GM12891 (cell line): ENCODE measurements at places on chromosomes 6 and 20.

- no peak for DNase-seq
Measured at GRCh38 chr6:53391170-53391569, 42.4 kb upstream of the ELOVL5 start.

DNA sequence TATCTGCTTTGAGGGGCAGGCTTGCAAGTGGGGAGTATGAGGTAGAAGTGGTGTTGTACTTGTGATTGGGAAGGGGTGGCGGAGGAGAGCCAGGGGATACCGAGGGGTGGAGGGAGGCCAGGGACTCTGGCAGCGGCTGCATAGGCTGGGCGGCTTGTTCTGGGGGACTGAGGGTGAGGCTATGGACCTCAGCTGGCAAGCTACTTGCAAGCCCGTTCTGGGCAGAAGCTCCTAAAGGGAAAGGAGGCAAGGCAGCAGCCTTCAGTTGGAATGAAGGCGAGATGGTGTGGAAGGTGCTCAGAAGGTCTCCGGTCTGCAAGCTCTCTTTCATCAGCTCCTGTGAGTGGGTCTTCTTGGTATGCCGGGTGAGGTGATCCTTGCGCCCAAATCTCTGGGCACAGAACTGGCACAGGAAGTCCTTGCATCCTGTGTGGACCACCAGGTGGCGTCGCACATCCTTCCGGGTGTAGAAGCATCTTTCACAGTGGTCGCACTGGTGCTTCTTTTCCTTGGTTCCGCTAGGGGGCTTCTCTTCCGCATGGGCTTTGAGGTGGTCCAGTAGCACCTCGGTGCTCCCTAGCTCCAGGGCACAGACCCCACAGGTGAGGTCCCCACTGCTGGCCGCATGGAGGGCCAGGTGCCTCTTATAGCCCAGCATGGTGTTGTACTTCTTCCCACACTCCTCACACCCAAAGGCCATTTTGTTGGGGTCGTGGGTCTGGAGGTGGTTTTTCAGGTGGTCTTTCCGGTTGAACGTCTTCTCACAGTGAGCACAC lies 66.0 kb downstream of the PLAGL1 start:
- DNase-seq: no peak

GRCh38 chr6:161336479-161336878 lies 62.6 kb upstream of the AGPAT4 start:
- no peak for DNase-seq

DNA sequence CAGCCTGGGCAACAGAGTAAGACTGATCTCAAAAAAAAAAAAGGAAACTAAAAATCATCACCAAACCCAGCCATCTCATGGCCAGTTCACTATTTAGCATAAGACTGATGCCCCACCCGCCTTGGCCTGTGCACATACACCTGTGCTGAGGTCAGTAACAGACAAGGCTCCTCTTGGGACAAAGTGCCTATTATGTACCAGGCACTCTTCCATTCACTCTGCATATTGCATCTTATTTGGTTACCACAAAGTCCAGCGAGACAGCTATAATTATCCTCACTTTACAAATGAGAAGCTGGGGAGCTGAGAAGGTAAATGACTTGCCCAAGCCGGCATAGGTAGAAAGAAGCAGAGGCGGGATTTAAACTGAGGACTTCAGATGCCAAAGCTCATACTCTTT lies 3.8 kb downstream of the PTPRT start:
- DNase-seq: no peak

DNA sequence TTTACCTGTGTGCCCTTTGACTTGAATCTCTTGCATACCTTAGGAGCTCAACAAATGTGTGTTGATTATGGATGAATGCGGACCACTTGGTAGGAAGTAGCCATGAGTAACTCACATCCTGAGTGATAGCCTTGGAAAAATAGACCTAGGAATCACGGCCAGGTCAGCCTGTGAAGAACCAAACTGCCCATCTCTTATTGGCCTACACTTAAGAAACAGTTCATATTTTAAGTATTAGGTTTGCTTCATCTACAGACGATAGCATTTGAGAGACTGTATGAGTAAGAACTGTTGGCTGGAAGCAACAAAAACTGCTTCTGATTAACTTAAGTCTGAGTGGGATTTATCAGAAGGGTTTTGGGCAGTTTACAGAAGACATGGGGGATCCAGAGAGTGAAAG lies 320.1 kb upstream of the PRND start:
- no peak for DNase-seq

DNA sequence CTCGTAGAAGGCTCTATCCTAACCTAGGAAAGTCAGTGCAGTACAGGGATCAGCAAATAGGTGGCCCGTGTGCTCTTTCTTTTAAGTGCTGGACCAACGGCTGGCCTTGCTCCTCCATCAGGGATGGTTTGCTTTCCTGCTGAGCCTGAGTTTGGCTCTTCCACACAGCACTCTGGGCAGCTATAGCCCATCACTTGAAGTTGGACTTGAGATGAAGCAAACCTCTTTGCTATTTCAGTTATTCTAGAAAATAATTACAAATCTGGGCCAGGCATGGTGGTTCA lies 66.9 kb upstream of the KCNK16 start:
- no peak for DNase-seq

DNA sequence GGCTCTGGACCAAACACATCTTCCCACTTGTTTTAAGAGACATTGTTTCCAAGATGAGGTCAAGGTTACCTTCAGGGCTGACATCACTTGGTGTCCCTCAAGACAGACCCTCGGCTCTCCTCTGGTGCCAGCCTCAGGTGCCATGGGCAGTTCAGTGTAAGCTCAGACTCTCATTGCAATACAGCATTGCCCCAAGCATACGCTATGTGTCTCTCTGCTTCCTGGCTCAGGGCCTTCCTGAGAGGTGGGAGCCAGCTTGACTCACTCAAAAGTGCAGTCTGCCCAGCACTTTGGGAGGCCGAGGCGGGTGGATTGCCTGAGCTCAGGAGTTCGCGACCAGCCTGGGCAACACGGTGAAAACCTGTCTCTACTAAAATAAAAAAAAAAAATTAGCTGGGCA lies 51.7 kb downstream of the SLC24A3 start:
- DNase-seq: no peak

- DNase-seq: no peak
Measured at GRCh38 chr6:97021194-97021593, 96.7 kb downstream of the KLHL32 start.

DNA sequence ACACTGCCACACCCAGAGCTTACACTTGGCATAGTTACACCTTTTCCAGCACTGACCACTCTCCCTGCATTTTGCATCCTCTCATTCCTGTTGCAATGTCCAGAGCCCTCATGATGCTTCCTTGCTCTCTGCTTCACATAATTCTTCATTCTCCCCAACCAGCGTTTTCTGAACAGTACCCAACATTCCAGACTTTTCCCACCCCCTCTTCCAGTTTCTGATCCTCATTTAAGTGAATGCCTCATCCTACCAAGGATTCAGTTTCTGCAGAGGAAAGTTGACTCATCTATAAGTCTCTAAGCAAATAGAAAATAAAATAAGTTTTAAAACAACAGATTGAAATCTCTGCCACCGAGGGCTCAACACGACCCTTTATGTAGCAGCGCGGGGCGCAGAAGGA lies 321.3 kb upstream of the TCF21 start:
- no peak for DNase-seq

DNA sequence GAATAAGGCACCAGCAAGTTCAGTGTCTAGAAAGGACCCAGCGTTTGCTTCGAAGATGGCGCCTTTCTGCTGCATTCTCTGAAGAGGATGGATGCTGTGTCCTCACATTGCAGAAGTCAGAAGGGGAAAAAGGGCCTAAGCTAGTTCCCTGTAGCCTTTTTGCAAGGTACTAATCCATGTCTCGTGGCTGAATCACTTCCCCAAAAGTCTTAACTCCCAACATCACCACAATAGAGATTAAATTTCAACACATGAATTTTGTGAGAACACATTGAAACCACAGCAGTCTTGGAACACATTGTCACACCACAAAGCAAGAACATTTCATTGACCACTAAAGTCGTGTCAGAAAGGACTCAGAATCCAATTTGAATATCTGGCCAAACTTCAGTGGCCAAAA lies 42.1 kb downstream of the KLHL31 start:
- no peak for DNase-seq
